ENCODE measurements at places on chromosomes 2 and 18.

- DNase-seq, result no peak
Observed at GRCh38 chr18:50686409-50686808, 126.5 kb downstream of the MAPK4 start.

DNA sequence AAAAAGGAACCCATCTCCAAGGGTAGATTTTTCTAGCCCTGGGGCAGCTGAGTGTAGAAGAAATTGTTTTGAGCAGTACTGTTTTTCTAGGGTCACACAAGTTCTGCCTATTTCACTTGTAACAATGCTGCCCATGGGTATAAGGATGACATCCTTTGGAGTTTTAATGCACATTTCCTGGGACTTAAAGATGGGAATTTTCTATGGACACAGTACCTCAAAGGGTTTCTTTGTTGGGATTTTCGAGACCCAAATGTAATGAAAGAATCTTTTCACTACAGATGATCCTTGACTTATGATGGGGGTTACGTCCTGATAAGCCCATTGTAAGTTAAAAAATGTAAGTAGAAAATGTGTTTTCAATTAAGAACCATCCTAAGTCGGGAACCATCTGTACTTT lies 31.8 kb downstream of the CDC42EP3 start:
- no peak for DNase-seq

GRCh38 chr2:40666398-40666797 lies 214.5 kb upstream of the SLC8A1 start:
- no peak for DNase-seq

DNA sequence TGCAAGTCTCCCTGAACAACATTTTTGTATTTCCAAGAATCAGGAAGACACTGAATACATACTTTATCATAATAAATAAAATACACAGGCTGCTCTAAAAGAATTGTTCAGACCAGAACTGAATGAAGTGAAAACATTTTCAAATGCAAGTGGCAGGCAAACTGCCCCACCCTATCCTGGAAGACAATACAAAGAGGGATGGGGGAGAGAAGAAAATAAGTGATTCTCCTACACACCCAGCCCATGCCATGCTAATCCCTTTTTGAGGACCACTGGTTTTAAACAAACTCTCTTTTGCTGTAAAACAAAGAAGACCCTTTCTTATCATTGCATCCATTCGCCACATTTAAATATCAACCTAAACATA lies 95.6 kb downstream of the PID1 start:
- DNase-seq, result no peak

GRCh38 chr2:71524476-71524875 lies 71.1 kb downstream of the DYSF start:
- no peak for DNase-seq

DNA sequence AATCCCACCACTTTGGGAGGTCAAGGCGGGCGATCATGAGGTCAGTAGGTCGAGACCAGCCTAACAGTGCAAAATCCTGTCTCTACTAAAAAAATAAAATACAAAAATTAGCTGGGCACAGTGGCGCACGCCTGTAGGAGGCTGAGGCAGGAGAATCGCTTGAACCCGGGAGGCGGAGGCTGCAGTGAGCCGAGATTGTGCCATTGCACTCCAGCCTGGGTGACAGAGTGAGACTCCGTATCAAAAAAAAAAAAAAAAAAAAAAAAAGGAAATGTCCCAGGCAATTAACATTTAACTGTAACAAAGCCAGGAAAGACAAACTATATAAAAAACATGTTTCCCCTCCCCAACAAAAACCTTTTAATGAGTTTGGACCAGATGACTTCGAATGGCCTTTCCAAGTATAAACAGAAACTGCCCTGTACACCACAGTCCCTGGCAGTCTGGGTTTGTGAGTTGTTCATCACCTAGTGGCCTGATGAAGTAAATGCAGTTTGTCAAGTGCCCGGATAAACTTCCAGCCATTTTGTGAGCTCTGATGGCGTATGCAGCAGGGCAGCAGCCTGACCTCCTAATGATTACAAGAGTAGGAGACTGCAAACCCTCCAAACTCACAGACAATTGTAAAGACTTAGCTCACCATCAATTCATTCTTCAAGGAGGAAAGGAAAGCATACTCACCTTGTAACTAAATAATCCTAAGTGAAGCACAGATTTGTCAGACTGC lies 16.6 kb upstream of the PCBP1 start:
- no peak for DNase-seq

DNA sequence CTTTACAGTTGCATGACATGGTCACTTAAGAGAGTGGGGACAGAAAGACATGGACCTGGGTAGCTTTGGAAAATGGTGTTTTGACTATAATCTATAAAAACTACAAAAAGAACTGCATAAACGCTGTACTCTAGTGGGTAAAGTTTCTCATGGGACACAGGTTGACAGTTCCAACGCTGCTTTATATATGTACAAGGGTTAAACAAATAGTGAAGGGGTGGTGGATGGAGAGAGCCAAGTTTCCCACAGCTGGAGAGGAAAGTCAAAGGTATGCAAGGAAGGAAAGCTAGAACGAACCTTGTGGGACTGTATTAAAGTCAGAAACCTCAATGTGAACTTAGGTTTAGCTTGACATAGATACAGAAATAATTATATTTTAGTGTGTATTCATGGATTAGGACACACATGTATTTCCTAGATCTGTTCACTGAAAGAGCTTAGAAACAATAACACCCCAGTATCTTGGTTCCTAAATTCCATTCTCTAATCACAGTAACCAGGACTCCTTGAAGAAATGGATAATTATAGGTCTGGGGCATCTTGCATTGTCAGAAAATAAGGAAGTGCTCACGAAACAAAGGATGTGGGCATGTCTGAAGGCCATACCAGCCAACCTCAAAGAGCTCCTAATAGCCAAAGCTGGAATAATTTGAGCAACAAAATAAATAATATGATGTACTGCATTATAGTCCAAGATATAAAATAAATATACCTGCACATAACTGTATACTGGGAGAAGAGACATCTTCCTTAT lies 28.8 kb downstream of the TANC1 start:
- no peak for DNase-seq

DNA sequence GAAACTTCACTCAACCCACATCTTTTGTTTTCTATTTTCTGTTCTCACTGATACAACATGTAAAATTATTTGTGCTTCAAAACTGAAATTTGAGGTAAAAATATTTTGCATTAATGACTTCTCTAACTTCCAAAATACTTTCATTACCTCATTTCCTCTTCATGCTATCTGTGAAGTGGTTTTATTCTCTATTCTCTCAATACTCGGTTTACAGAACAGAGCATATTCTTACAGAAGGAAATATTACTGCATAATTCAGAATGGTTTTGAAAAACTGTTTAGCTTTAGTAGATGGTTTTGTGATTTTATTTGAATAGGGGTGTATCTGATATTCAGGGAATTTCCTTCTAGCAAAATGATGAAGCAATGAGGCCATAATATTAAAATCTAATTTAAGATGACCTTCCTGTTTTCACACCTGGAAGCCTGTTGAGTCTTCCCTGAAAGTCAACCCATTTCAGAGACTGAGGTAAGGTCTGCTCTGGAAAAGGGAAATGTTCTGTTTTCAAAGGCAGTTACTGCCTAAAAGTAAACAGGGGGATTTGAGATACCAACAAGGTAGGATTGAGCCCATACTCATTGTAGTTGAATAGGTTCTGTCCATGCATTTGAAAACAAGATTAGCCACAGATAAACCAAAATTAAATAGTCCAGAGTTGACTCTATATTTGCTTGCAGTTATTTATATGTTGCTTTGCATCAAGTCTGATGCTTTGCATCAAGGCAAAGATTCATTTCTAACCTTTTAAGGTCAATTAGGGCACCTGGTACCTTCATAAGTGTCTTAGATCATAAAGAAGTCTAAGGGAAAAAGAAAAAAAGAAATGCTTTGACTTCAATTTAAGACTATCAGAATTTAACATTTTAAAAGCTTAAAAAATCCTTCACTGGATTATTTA lies 50.8 kb upstream of the PEX13 start:
- no peak for DNase-seq

GRCh38 chr2:11348209-11348749 lies 3.8 kb upstream of the ROCK2 start:
- no peak for DNase-seq

GRCh38 chr2:149670086-149670485 lies 82.5 kb upstream of the MMADHC start:
- no peak for DNase-seq

DNA sequence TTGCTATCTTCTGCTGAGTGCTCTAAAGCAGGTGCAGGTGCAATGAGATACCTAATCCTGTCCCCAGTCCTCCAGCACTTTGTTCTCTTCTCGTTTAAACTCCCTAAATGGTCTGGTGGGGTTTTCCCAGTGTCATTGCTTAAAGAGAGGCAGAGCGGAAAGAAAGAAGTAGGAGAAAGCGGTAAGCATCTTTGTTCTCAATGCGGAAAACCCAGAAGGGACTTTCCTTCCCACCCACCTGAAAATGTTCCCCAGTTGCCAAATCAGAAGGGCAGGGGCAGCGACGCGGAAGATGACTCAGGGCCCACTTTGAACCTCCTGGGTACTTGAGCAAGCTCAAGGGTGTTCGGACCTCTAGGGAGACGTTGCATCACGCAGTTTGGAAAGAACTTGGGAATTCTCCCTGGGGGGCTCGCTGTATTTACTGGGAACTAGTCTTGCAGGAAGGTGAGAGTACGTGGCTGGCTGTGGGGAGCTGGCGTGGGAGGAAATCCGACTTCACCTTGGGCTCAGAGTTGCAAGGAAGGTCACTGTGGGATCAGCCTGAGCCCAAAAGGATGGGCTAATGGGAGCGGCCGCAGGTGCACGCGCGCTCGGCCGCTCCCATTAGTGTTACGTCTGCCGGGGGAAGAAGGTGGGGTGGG lies 589 bp upstream of the SGPP2 start:
- no peak for DNase-seq

- DNase-seq, result peak; percentile 11
Observed at GRCh38 chr2:233976690-233977294, 59.6 kb downstream of the TRPM8 start.

GRCh38 chr2:36710858-36711515 lies 14.5 kb downstream of the VIT start:
- no peak for DNase-seq

- DNase-seq, result no peak
Observed at GRCh38 chr2:241482126-241482955, 26.0 kb downstream of the STK25 start.

DNA sequence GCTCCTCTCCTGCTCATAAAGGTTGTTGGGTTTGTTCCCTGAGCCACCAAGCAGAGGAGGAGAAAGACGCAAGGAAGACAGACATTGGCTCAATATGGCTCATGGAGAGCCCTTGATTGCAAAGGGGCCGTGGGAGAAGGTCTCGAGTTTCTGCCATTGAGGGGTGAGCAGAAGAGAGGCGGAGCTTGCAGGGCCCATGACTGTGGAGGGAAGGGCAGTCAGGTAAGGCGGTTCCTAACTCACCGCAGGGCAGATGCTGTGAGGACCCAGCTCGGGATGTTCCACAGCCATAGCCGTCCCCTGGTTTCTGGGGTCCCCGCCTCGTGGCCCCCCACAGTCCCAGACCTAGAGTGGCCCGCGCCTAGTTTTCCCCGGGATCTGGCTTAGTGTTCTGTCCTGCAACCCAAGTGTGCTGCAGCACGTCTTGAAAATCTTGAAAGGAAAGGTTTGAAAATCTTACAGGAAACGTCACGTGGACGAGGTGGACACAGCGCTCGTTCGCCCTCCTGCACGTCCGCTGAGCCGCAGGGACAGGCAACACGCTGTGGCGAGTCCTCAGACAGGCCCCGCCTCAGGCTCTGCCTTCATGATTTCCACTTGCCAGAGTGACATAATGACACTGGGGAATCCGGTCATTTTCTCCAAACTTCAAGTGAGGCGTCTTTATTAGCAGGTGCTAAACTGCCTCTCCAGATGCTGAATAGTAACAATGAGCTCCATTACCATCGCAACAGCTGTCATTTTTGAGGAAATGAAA lies 105.5 kb upstream of the HDAC4 start:
- DNase-seq, result no peak

GRCh38 chr18:51654488-51655326 lies 457.2 kb upstream of the MEX3C start:
- no peak for DNase-seq

DNA sequence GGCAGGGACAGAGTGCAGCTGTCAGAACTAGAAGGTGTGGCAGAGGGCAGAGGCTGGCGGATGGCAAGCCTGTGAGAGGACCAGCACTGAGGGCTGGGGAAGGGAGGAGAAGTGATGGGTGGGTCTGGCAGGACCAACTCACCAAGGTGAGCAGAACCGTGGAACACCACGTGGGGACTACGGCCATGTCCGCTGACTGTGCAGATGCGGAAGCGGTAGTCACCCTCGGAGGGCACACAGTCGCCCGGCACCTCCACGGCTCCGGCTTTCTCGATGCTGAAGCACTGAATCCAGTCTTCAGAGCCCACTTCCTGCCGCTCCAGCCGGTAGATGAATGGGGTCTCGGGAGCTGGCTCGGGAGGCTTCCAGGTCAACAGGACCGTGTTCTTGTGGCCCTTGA lies 4.2 kb downstream of the OBSL1 start:
- DNase-seq, result no peak

DNA sequence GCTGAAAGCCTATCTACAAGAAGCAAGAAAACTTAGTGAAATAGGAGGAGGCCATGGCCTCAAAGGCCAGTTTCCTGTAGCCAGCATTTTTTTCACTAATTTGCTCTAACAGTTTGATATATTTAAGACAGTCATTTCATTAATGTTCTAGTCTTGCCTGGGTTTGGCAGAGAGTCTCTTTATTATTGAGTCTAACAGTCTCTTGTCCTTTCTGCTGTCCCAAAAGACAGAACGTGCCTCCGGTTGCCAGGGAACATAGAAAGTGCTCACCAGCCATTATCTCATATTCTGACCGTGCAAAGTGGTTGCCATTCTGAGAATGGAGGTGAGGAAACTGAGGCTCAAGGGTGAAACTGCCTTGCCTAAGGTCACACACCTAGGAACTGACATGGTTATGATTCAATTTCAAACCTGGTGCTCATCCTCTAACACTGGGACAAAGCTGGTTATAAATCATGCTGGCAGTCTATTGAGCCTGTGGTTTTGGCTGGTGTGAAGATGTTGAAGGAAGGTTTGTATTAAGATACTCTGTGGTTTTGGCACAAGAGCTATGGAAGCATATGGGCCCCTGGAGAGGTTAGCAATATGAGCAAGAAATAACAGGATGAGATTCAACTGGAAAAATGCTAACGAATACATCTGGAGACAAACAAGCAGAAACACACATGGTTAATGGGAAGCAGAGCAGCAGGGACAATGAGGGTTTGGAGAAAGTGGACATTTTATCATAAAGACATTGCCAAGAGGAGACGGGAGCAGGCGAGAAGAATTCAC lies 903.3 kb upstream of the KLHL29 start:
- no peak for DNase-seq
